ENCODE measurements at places on chromosomes 1 and 21.

GRCh38 chr21:31558189-31558961 lies 101.1 kb upstream of the SOD1 start:
- peak; percentile 36 for DNase-seq

- DNase-seq = no peak
Observed at GRCh38 chr1:84257617-84258016, 43.9 kb upstream of the SAMD13 start.

GRCh38 chr1:111467865-111468716 lies 5.7 kb upstream of the C1orf162 start:
- no peak for DNase-seq

DNA sequence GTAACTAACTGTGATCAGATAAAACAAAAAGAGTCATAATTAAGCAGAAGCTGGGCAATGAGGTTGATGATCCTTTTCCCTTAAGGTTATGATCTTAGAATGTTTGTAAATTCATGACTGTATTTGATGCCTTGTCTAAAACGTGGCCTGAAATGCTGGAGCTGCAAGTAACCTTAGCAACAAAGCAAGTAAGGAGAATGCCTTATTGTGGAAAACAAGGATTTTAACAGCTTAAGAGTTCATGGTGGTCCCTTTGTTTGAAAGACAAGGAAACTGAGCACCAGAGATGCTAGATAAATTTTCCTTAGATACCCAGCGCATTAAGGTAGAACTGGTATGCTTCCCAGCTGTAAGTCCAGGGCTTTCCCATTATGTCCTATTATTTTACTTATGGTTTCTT lies 25.7 kb upstream of the XPR1 start:
- DNase-seq = no peak

DNA sequence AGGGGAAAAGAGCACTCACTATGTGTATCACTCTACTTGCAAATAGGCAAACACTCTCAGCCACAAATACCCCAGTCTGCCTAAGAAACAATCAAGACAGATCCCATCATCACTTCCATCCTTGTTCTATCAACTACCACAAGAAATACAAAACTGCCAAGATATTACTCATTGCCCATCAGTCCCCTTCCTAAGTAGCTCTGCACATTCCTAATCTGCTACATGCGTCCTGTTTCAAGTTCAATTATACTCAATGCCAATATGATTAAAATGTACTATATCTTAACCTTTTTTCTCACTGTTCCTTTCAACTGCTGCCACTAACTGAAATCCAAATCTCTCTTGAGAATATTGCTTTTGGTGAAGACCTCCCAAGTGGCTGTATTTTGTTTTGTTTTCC lies 1688.4 kb downstream of the PLA2G4A start:
- DNase-seq = no peak

DNA sequence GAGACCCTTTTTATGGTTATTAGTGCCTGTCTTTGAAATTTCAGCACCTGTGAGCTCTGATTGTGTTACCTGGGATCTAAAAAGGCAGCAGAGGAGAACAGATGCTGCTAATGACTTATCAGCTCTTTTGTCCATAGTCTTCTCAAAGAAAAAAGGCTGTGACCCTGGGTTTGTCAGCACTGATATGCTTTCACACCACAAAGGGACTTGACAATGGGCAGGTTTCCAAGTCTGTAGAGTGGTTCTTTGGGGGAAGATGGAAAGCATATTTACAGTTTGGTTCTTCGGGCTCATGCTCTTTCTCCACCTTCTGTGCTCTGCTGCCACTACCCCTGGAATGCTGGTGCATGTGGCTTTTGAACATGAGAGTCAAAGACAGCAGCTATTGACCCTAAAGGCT lies 32.0 kb downstream of the DNAJC6 start:
- DNase-seq = no peak

Data from CD4-positive, alpha-beta T cell treated with Interleukin-17A for 1 hour (primary cell).